ENCODE measurements at places on chromosomes 12 and 14.

DNA sequence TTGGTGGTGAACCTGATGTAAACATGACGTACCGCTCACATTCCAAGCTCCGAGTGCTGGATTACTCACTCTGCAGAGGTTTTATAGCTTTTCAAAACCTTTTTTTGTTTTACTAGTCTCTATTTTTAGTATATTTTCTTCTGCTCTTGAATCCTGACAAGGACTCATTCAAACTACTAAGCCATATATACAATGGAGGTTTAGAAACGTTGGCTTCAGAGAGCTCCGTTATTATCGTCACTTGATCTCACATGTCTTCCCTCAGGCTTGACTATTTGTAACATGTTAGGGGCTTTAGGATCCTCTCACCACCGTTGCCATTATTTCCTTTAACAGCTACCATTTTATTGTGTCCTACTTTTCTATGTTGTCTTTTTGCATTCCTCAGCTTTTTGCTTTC is 1321.5 kb upstream of the FLRT2 start:
- DNase-seq = no peak

DNA sequence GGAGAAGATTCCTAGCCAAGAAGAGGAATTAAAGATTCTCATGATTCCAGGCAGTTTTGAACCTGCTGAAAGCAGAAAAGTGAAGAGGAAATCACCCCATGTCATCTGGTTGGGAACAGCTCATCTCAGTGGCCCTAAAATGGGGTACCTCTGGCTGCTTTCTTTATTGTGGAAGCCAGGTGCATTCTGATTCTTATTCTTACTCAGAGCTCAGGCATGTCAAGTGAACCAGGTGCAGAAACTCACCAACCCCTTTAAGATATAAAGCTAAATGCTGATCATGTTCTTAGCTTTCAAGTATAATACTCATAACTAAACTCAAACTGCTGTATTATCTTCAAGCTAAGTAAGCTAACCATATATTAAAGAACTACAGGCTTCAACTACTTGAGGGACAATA is 253.9 kb upstream of the ARID2 start:
- no peak for DNase-seq

GRCh38 chr12:89695100-89695499 is 13.5 kb downstream of the ATP2B1 start:
- DNase-seq = no peak

DNA sequence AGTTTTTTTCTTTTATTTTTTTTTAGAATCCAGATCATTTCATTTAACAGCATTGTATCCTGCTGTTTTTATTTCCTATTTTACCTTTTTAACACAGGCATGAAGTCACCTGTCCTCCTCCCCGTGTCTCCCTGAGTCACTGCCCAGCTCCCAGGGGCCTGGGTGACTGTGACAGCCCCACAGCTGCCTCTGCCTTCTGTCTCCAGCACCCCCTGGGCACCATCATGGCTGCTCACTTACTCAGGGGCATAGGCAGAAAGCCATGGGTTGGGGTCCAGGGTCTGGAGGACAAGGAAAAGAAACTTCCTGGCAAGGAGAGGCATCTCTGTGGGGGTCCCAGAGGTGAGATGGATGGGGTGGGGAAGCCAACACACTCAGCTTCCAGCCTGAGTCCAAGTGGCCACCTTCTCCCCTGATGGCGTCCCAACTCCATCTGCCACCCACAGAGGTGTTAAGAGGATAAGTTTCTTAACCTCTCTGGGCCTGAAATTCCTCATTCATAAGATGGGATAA is 25.3 kb downstream of the TMEM63C start:
- DNase-seq = no peak

All from stimulated activated CD4-positive, alpha-beta T cell treated with anti-CD3 and anti-CD28 coated beads, Interleukin-12 subunit alpha, Interleukin-12 subunit beta, amount 100 ng/mL, for 48 hours (primary cell).